Cardiac fibroblast (primary cell): ENCODE measurements at places on chromosomes 4 and X.
A peak's percentile ranks its signal among the peaks of the same experiment; 100 is the strongest.

DNA sequence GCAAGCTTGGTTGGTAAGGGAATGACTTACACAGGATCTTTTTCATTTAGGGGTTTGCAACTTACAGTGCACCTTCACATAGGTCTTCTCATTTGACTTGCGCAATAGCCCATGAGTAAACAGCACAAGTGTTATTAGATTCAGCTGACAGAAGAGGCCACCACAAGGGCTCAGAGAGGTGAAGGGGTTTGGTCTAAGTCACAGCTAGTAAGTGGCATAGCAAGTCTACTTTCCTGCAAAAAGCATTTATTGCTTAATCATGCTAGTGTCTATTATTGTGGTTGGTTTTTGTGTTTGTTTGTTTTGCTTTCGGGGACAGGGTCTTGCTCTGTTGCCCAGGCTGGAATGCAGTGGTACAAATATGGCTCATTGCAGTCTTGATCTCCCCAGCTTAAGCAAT, 83.3 kb downstream of the SPRY1 start:
- DNase-seq, result peak; percentile 50

DNA sequence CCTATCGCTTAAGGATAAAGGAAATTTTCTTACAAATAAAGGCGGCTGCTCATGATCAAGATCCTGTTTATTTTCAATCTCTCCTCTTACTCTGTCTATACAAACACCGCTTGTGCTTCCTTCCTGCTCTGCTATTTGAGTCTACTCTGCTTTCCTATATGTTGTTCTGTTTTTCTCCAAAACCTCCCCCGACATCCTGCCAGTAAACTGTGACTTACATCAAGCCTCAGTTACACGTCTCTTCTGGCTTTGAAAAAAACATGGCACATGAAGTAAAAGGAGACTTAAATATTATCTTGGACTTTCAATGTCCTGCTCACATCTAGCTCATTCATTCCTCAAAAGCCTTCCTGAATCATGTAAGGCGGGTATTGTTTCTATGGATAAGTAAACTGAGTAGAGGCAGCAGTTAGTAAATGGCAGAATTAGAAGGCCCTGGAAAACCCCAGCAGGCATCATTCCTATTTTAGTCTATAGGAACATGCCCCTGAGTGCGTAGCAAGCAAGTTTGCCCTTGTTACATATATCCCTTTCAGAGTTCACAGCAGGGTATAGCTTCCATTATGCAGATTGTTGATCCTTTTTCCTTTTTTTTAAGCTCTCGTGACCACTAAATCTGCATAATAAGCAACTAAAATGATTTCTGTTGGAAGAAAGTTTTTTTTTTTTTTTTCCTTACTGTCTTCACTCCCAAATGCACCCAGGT, 280.1 kb downstream of the RAPGEF2 start:
- DNase-seq, result peak; percentile 5

DNA sequence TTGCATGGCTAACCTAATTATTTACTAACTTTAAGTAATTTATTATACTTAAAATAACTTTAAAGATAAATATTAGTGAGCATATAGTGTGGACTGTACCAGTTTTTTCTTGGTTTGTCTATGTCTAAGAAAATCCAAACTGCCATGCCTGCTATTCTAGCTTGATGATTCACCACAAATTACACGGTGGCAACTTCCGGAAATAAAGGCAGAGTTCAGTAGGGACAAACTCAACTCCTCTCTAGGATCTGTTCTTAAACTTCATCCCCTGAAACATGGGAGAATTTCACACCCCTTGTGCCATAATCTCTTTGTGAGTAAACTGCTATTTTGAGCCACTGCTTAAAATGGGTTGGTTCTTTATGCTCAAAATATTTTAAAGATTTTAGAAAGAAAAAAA, 213.6 kb upstream of the NRK start:
- peak; percentile 9 for DNase-seq

- DNase-seq, result no peak
Measured at GRCh38 chr4:89285745-89286144, 21.9 kb downstream of the GPRIN3 start.

DNA sequence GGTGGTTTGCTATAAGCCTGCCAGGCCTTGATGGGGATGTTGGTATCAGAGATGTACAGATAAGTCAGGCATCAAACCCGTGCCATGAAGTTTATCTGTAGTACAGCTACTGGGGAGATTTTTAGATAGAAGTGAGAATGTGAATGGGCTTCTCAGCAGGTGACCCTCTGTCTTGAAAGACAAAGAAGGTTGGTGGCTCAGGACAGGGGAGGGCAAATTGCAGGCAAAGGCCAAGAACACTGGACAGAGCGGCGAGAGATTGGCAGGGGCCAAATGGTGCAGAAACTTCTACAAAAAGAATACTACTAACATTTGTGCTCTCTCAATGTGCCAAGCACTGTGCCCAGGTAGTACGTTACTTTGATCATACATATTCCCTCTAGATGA, 1.9 kb upstream of the PIM2 start:
- no peak for DNase-seq

DNA sequence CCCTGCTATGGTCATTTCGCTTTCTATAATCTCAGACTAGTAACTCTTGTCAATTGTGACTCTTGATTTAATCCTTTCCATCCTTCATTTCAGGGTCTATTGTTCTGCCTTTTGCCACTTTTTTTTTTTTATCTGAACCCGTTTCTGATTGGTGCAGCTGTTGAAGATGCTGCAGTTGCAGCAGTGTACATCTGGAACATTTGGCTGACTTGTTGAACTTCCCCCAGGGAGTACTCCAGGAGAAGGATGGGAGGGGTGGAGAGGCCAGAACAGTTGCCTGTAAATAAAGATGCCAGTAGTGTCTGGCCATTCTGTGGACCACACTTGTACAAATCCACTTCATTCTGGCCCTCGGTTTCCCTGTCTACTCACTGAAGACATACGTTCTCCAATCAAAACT, 1.0 kb upstream of the EDA start:
- DNase-seq, result peak; percentile 44

GRCh38 chrX:13159886-13160285, 115.5 kb upstream of the FAM9C start:
- DNase-seq, result no peak

GRCh38 chrX:15781961-15782699, 8.2 kb upstream of the ZRSR2 start:
- no peak for DNase-seq

GRCh38 chr4:77145842-77146185, 11.2 kb upstream of the CCNG2 start:
- no peak for DNase-seq

DNA sequence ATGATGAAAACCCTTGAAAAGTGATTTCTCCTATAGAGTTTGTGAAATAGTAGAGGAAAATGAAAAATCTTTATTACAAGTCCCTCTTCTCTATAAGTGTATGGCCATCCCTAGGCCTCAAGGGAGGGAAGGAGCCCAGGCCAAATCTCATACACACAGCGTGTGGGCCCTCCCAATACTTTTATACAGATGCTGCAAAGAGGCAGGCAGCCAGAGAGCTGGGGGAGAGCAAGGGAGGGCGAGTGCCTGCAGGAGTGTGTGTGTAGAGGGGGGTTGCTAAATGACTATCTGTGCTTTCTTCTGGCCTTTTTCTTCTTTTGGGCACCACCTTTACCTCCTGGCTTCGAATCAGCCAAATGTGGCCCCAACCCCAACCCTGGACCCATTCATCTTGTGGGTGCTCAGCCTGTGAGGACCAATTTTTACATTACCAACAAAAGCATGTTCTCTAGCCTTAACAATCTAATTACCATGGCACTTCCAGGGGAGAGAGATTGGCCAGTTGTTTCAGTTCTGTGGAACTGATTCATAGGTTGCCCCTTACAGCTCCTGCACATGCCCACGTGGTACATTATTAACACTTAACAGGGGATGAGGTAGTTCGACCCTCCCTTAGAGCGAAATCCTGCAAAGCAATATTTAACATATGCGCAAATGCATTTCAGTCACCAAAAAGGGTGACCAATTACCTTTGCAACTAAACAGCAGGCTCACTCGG, 2.0 kb downstream of the GPC3 start:
- DNase-seq, result no peak
